GM13976 (cell line): ENCODE measurements at places on chromosomes 3 and 15.

DNA sequence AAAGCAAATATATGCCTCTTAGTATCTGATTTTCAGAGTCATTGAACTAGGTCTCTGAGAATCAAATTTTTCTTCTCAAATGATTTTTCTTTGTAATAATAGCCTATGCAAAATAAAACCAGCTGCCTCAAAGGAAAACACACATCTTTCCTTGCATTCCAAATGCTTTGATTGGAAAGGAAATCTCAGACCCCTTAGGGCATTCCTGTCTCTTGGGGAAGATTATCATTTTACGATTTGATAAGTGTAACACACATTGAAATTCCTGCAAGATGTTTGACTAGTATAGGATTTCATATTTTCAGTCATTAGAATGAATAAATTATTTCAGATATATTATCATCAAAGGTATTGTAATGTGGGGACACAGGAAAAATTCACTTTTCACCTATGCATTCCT lies 244.8 kb downstream of the EPHA6 start:
- no peak for DNase-seq

DNA sequence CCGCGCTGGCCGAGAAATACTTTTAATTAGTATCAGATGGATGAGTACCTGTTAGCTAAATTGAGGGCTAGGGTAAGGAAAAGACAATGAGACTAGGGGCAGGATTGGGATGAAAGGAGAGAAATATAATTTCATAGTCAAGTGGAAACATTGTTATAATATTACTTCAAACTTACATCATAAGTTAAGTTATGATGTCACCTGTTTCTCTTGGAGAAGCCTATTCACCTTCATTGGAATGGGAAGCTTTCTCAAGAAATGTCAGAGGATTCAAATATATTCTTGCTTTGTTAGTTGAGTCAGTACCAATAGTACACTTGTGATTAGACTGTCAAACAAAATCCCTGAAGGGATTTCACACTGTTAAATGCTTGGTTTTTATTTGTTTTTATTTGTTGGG lies 116.2 kb downstream of the NEO1 start:
- no peak for DNase-seq

DNA sequence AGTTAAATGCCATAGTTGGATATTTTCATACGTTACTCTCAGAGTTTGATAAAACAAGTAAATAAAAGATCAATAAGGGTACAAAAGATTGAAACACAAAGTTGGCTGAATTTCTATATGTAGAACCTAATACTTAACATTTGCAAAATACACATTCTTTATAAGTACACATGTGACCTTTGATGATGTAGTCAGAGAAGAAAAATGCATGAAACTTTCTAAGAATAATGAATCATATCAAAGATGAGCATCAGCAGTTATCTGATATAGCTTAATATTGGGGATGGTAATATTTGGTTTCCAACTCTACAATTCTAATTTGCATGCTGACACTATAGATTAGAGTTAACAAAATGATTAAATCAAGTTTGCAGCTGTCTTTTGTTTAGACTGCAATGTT lies 188.0 kb upstream of the TGFBR2 start:
- DNase-seq, result no peak

GRCh38 chr15:70855764-70856163 lies 1.8 kb upstream of the LARP6 start:
- no peak for DNase-seq

DNA sequence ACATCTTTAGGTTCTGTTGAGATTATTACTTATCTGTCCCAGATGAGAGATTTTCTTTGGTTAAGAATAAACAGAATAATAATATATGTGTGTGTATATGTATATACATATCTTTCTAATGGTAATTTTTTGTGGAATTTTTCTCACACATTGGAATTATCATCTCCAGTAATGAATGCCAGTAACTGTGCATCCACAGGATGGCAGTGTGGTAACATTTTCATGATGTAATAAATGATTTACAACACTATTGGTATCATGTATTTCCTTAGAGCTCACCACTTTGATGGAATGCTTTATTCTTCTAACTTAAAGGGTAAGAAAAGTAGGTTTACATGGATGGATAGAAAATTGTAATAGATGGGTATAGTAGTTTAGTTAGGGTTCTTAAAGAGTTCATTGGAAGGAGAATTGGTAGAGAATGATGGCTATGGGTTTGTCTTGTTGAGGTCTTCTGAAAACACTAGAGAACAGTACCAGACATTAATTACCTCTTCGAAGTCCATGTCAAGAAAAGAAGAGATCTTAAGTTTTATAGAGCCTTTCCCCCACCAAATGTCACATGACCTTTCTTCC lies 78.1 kb downstream of the STT3B start:
- no peak for DNase-seq

DNA sequence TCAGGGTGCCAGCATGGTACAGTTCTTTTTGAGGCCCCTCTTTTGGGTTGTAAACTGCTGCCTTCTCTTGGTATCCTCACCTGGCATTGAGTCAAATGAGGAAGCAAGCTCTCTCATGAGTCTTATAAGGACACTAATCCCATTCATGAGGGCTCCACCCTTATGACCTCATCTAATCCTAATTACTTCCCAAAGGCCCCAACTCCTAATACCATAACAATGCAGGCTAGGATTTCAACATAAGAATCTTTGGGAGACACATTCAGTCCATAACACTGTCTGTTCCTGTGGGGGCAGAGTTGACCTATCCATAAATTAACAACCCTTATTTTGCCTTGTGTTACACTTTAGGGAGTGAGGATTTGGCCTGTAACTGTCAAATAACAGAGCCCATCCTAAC lies 278.3 kb downstream of the LRTM1 start:
- no peak for DNase-seq
